ENCODE measurements at places on chromosomes 3 and 15. TPM values are rescaled to one million over a fixed set of nuclear protein-coding genes. Genes with fewer than 3 reads are reported as not detected.

The TRAIP gene
- 26.5 TPM for total RNA-seq

DNA sequence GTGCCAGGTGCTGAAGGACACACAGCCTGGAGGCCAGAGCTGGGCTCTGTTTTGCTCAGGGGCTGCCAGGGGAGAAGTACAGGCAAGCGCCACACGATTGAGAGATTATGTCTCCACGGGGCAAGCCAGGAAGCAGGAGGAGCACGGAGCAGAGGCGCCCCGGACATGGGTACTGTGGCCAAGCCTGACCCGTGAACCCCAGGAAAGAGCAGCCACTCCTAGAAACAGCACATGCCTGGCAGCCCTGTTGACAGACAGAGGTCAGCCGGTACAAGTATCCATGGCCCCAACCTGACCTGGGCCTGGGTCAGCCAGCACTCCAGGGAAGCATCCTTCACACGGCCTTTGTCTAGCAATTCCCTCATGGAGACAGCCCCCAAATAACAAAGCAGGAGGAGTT, 89.4 kb downstream of the ADAMTS17 start:
- DNase-seq, result no peak

The CCR9 gene
- not detected for total RNA-seq

The PIF1 gene
- total RNA-seq, result 19.1 TPM

The SNURF gene
- 4.3 TPM for total RNA-seq

The CPLX3 gene
- 0.17 TPM for total RNA-seq

The ALS2CL gene
- 0.10 TPM for total RNA-seq
